ENCODE measurements at places on chromosomes 11 and 22. TPM values are rescaled to one million over a fixed set of nuclear protein-coding genes. Genes with fewer than 3 reads are reported as not detected.

DNA sequence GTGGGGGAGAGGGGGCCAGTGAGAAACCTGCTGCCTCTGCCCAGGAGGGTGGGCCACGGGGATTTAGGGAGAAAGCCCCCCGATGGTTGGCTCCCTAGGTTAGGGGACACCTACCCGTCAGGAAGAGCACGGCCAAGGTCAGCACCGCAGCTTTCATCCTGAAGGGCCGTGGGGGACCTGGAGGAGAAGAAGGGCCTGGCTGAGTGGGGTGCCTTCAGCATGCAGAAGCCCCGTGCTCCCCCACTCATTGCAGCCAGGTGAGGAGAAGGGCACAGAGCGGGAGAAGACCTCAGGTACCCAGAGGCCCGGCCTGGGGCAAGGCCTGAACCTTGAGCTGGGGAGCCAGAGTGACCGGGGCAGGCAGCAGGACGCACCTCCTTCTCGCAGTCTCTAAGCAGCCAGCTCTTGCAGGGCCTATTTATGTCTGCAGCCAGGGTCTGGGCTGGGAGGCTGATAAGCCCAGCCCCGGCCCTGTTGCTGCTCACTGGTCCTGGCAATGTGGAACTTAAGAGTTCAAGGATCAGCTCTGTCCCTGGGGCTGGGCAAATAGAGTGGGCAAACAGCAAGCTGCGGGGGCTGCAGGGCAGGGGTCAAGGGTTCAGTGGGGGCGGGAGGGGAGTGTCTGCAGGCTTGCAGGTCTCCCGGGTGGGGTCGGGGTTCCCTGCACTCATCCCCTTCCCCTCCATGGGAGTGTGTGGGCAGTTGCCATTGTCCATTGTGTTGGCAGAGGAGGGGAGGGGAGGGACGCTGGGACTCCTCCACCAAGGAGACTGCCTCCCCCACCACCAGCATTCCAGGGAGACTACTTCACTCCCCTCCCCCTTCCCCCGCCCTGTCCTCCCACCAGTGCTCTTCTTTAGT lies at the start of gene APOA1:
APOA1 (minus strand) TSS at position 392 of the 861 bp plus-strand sequence; CDS start at position 157, 235 bp downstream.
- DNase-seq: no peak

GRCh38 chr11:22584976-22585375 lies 40.6 kb downstream of the FANCF start:
- DNase-seq: no peak

Gene SLC17A6
- not detected for total RNA-seq

GRCh38 chr22:46777609-46777970 lies 15.1 kb downstream of the TBC1D22A start:
- DNase-seq: peak; percentile 28

Gene APOC3
- not detected for total RNA-seq

Measured in A673 (cell line).